ENCODE measurements at places on chromosomes 7 and 10. TPM values are rescaled to one million over a fixed set of nuclear protein-coding genes. Genes with fewer than 3 reads are reported as not detected.

The DMBT1 gene
- total RNA-seq: not detected

The HOXA3 gene
- total RNA-seq: 0.28 TPM

The COL28A1 gene
- total RNA-seq: 0.05 TPM

The PTPRN2 gene
- total RNA-seq: 1.9 TPM

The ZNF804B gene
- not detected for total RNA-seq

The SRRM3 gene
- 0.08 TPM for total RNA-seq

The ABHD11 gene
- total RNA-seq: 5.9 TPM

The PLEKHS1 gene
- total RNA-seq: not detected

The KCTD7 gene
- total RNA-seq: 4.4 TPM

The WAPL gene
- total RNA-seq: 37.9 TPM

The SHTN1 gene
- 3.2 TPM for total RNA-seq

The SPDYE16 gene
- total RNA-seq: 0.17 TPM

The AGAP9 gene
- total RNA-seq: 10.8 TPM

The FGFR2 gene
- total RNA-seq: 50.6 TPM

GRCh38 chr7:51244053-51244452 is 72.6 kb downstream of the COBL start:
- no peak overlapping the region for H3K4me3 ChIP-seq
- H3K4me1 ChIP-seq: peaks cover 9% of the 10 kb centered on the region
- no peaks in the 10 kb centered on the region for H3K27me3 ChIP-seq
- H3K27ac ChIP-seq: no peak overlapping the region

DNA sequence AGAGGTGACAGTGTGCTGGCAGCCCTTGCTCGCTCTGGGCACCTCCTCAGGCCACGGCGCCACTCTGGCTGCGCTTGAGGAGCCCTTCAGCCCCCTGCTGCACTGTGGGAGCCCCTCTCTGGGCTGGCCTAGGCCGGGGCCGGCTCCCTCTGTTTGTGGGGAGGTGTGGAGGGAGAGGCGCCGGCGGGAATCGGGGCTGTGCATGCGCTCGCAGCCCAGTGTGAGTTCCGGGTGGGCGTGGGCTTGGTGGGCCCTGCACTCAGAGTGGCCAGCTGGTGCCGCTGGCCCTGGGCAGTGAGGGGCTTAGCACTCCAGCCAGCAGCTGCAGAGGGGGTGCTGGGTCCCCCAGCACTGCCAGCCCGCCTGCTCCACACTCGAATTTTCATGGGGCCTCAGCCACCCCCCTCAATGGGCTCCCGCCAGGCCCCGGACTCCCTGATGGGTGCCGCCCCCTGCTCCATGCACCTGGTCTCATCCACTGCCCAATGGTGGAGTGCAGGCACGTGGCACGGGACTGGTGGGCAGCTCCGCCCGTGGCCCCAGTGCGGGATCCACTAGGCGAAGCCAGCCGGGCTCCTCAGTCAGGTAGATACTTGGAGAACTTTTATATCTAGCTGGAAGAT is 96.7 kb upstream of the BET1 start:
- no peaks in the 10 kb centered on the region for H3K4me1 ChIP-seq
- DNase-seq: no peak
- H3K27me3 ChIP-seq: no peaks in the 10 kb centered on the region
- H3K4me3 ChIP-seq: no peak overlapping the region
- no peaks in the 10 kb centered on the region for H3K36me3 ChIP-seq
- no peak overlapping the region for H3K27ac ChIP-seq

DNA sequence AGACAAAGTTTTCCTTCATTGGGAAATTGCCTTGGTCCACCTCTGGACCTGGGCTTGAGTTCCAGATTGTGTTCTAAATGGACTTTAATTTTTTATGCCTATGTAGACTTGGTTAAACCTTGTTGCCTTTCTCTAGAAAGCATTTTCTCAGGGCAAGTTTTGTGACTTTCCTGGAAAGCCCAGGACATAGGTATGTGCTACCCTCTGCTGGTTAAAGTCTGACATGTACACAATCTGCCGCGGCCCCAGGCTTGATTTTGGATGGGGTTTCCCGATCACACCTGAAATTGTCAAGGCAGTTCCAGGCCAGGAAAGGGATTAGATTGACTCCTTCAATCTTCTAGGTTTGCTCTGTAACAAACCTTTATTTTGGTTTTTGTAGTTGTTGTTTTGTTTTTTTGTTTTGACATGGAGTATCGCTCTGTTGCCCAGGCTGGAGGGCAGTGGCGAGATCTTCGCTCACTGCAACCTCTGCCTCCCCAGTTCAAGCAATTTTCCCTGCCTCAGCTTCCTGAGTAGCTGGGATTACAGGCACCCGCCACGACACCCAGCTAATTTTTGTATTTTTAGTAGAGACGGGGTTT is 14.1 kb upstream of the AKR1B10 start:
- no peaks in the 10 kb centered on the region for H3K4me1 ChIP-seq
- H3K27ac ChIP-seq: no peak overlapping the region
- H3K4me3 ChIP-seq: no peak overlapping the region
- no peak for DNase-seq
- no peaks in the 10 kb centered on the region for H3K36me3 ChIP-seq

GRCh38 chr7:112254156-112254555 is 47.7 kb downstream of the ZNF277 start:
- H3K27me3 ChIP-seq: no peaks in the 10 kb centered on the region
- H3K36me3 ChIP-seq: no peaks in the 10 kb centered on the region
- peaks cover 8% of the 10 kb centered on the region for H3K4me1 ChIP-seq

- no peak for DNase-seq
- H3K4me1 ChIP-seq: no peaks in the 10 kb centered on the region
- no peak overlapping the region for H3K4me3 ChIP-seq
- H3K27ac ChIP-seq: no peak overlapping the region
- no peaks in the 10 kb centered on the region for H3K27me3 ChIP-seq
These were observed 549.0 kb upstream of the LRRN3 start for GRCh38 chr7:110541962-110542361.

GRCh38 chr7:35727571-35727970 is 32.6 kb upstream of the HERPUD2 start:
- no peak for DNase-seq
- no peak overlapping the region for H3K4me3 ChIP-seq
- H3K4me1 ChIP-seq: no peaks in the 10 kb centered on the region
- H3K27ac ChIP-seq: no peak overlapping the region

DNA sequence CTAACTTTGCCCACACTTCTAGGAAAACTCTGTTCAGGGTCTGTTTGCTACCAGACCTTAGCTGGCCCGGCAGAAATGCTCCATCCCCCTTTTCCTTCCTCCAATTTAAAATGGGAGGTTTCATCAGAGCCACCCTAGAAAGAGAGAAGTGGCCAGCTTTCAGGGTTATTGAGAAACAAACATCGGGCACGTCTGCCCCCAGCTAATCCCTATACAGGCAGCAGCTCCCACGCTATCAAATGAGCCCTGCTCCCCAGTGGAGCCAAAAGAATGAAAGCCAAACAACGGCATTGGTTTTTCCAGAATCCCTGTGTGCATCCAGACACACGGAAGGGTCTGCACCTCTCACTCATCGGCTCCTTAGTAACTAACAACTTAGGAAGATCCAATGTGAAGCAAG is 132.5 kb downstream of the GRID1 start:
- H3K4me3 ChIP-seq: no peak overlapping the region
- no peaks in the 10 kb centered on the region for H3K36me3 ChIP-seq
- DNase-seq: no peak
- no peak overlapping the region for H3K27ac ChIP-seq
- no peaks in the 10 kb centered on the region for H3K4me1 ChIP-seq

DNA sequence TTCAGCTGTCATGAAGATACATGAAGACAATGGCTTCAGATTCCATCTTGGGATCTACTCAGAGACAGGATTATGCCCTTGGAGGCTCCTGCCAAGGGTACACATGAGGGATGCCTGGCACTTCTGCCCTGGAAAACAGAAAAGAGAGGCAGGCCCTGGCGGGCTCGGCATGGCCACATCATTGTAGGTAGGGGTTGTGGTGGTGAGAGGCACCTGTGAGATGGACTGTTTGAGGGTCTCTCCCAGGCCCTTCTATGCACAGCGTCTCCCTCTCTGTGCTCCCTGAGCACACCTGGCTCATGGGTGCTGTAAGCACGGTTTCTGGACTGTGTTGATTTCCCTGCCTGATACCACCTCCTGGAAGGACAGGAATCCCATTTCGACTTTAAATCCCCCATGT is 304.3 kb downstream of the GLRX3 start:
- no peak overlapping the region for H3K4me3 ChIP-seq
- DNase-seq: peak; percentile 20
- no peaks in the 10 kb centered on the region for H3K27me3 ChIP-seq

GRCh38 chr7:41821521-41822213 is 118.8 kb upstream of the INHBA start:
- H3K4me1 ChIP-seq: no peaks in the 10 kb centered on the region
- DNase-seq: no peak
- H3K27ac ChIP-seq: no peak overlapping the region
- H3K4me3 ChIP-seq: no peak overlapping the region
- H3K36me3 ChIP-seq: no peaks in the 10 kb centered on the region
- no peaks in the 10 kb centered on the region for H3K27me3 ChIP-seq

GRCh38 chr10:65033957-65034356 is 1512.8 kb downstream of the REEP3 start:
- no peaks in the 10 kb centered on the region for H3K27me3 ChIP-seq
- H3K36me3 ChIP-seq: no peaks in the 10 kb centered on the region
- H3K4me1 ChIP-seq: no peaks in the 10 kb centered on the region
- H3K4me3 ChIP-seq: no peak overlapping the region

- H3K36me3 ChIP-seq: no peaks in the 10 kb centered on the region
- H3K27ac ChIP-seq: no peak overlapping the region
- DNase-seq: no peak
- H3K4me1 ChIP-seq: no peaks in the 10 kb centered on the region
- no peak overlapping the region for H3K4me3 ChIP-seq
These were observed 568.1 kb upstream of the FOXK1 start for GRCh38 chr7:4113976-4114375.

- H3K27me3 ChIP-seq: no peaks in the 10 kb centered on the region
- H3K36me3 ChIP-seq: no peaks in the 10 kb centered on the region
- H3K4me1 ChIP-seq: no peaks in the 10 kb centered on the region
- H3K4me3 ChIP-seq: no peak overlapping the region
- H3K27ac ChIP-seq: no peak overlapping the region
These were observed 264.3 kb upstream of the INHBA start for GRCh38 chr7:41967156-41967555.

GRCh38 chr10:33861016-33861704 is 526.7 kb upstream of the NRP1 start:
- H3K27me3 ChIP-seq: no peaks in the 10 kb centered on the region
- DNase-seq: no peak
- no peaks in the 10 kb centered on the region for H3K4me1 ChIP-seq
- H3K27ac ChIP-seq: no peak overlapping the region

DNA sequence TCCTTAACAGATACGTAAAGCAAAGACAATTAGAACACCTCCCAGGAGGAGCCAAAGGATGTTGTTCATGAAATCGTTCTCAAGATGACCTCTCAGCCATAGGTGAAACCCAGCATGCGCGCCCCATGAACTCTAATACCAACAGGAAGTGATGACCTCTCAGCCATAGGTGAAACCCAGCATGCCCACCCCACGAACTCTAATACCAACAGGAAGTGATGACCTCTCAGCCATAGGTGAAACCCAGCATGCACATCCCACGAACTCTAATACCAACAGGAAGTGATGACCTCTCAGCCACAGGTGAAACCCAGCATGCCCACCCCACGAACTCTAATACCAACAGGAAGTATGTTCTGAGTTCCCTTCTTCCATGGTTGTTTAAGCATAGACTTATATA is 205.2 kb upstream of the ADARB2 start:
- H3K36me3 ChIP-seq: no peaks in the 10 kb centered on the region
- DNase-seq: no peak
- no peak overlapping the region for H3K27ac ChIP-seq
- no peak overlapping the region for H3K4me3 ChIP-seq
- no peaks in the 10 kb centered on the region for H3K4me1 ChIP-seq
- no peaks in the 10 kb centered on the region for H3K27me3 ChIP-seq

- DNase-seq: peak; percentile 42
- peaks cover 28% of the 10 kb centered on the region for H3K4me1 ChIP-seq
- peak overlapping the region; percentile 89 for H3K27ac ChIP-seq
These were observed 72.9 kb upstream of the GRID1 start for GRCh38 chr10:86439544-86439943.

GRCh38 chr10:6036861-6037321 is 25.3 kb downstream of the IL2RA start:
- H3K4me1 ChIP-seq: no peaks in the 10 kb centered on the region
- H3K4me3 ChIP-seq: no peak overlapping the region

GRCh38 chr7:54964136-54964535 is 54.7 kb upstream of the EGFR start:
- no peak overlapping the region for H3K4me3 ChIP-seq
- H3K27me3 ChIP-seq: no peaks in the 10 kb centered on the region
- H3K4me1 ChIP-seq: no peaks in the 10 kb centered on the region
- no peak overlapping the region for H3K27ac ChIP-seq
- no peaks in the 10 kb centered on the region for H3K36me3 ChIP-seq
- no peak for DNase-seq

GRCh38 chr7:22884911-22885788 is 62.5 kb upstream of the TOMM7 start:
- H3K4me1 ChIP-seq: no peaks in the 10 kb centered on the region
- H3K36me3 ChIP-seq: no peaks in the 10 kb centered on the region
- DNase-seq: no peak
- H3K27ac ChIP-seq: no peak overlapping the region

GRCh38 chr7:73701357-73701995 is 18.0 kb downstream of the STX1A start:
- no peaks in the 10 kb centered on the region for H3K4me1 ChIP-seq
- no peak overlapping the region for H3K4me3 ChIP-seq
- H3K27ac ChIP-seq: no peak overlapping the region

- no peak overlapping the region for H3K4me3 ChIP-seq
- peaks cover 5% of the 10 kb centered on the region for H3K4me1 ChIP-seq
- H3K27me3 ChIP-seq: no peaks in the 10 kb centered on the region
- no peak overlapping the region for H3K27ac ChIP-seq
These were observed 137.1 kb downstream of the KAT6B start for GRCh38 chr10:74963549-74963948.

DNA sequence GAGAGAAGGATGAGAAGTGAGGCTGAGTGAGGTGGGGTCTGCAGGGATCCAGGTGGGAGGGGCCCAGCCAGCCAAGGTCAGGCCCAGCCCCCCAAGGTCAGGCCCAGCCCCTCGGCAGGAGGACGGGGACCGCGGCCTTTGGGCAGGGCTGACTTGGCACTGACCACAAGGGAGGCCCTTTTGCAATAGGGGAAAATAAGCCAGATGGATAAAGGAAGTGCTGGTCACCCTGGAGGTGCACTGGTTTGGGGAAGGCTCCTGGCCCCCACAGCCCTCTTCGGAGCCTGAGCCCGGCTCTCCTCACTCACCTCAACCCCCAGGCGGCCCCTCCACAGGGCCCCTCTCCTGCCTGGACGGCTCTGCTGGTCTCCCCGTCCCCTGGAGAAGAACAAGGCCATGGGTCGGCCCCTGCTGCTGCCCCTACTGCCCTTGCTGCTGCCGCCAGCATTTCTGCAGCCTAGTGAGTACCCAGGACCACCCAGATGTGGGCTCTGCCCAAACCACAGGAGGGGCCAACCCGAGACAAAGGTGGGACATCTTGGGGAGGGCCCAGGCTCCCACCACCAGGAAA is at the start of gene PILRA:
Gene PILRA, plus strand, starts transcription at position 227 of the 571 bp plus-strand sequence. Its CDS starts 170 bp downstream, at position 397.
- H3K4me3 ChIP-seq: no peak within 1 kb of the TSS
- no peak for DNase-seq
- no peaks in the 10 kb centered on the region for H3K36me3 ChIP-seq
- no peaks in the 10 kb centered on the region for H3K4me1 ChIP-seq
- H3K27ac ChIP-seq: peak within 1 kb of the TSS; percentile 57
- H3K27me3 ChIP-seq: no peaks in the 10 kb centered on the region

Measured in liver (tissue), 10 donors.